Stimulated activated naive CD4-positive, alpha-beta T cell (primary cell): ENCODE measurements at places on chromosomes 12 and 14.

GRCh38 chr12:72836194-72836593 is 564.0 kb downstream of the TRHDE start:
- no peak for DNase-seq

GRCh38 chr14:85463512-85463911 is 66.4 kb upstream of the FLRT2 start:
- DNase-seq, result no peak

DNA sequence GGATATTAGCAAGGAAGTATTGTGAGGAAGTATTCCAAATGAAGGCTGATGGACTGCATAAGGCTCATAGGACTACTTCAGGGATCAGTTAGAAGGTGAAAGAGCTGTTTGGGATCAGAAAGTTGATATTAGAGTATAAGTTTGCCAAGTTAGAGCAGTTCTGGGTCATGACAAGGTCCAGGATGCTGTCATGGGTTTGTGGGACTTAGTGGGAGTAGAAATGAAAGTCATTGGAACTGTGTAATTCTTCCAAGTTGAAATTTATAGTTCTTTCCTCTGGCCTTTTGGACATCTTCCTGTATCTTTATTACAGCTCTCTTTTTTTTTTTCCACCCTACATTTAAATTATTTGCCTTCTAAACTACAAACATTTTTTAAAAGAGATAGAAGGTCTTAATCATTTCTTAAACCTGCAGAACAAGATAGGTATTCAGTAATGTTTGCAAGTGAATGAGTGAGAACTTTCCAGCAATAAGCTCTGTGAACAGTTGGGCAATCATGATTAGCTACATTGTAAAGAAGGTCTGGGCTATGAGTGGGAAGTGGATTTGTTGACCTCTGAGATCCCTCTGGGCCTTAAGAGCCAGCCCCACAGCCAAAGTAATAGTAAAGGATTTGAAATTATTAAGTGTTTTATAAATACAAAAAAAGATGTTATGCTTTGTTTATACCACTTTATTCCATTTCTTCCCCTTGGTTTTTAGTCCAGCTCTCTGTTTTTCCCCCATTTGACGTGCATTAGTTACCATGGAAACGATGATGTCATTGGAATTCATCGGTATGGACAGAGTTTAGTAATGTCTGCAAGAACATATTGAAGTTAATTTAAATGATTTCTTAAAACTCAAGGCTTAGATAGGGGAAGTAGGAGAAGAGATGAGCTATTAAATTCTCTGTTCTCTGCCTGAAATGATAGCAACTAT is 247.9 kb upstream of the ARHGAP5 start:
- no peak for DNase-seq

GRCh38 chr12:2333491-2334195 is 280.9 kb downstream of the CACNA1C start:
- DNase-seq, result no peak

DNA sequence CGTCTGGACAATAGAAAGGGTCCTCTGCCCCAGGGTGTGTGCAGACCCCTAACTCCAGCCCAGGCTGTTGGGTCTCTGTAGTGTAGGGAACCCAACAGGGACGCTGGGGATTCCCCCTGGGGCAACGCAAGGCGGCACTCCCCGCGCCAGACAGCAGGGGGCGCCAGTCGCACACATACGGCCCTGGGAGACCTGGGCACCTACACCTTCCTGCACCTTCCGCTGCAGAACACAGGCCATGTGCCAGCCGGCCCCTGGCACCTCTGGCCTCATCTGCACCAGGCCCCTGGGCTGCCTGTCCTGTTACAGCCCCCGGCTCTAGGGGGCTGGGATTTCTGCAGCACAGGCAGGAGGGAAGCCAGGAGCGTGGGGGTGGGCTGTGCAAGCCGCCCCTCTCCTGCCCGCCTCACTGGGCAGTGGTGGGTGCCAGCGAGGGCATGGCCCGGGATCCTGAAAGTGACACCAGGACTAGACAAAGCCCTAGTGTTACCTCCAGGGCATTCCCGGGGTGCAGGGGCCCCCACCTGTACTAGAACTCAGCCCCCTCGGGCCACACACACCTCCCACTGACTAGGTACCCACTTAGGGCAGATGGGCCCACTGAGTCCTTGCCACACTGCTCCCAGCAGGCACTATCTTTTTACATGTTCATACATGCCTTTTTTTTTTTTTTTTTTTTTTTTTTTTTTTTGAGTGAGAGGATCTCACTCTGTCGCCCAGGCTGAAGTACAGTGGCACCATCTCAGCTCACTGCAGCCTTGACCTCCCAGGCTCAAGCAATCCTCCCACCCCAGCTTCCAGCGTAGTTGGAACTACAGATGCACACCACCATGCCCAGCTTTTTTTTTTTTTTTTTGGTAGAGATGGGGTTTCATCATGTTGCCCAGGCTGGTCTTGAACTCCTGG is 37.5 kb downstream of the CCNK start:
- DNase-seq, result peak; percentile 81

DNA sequence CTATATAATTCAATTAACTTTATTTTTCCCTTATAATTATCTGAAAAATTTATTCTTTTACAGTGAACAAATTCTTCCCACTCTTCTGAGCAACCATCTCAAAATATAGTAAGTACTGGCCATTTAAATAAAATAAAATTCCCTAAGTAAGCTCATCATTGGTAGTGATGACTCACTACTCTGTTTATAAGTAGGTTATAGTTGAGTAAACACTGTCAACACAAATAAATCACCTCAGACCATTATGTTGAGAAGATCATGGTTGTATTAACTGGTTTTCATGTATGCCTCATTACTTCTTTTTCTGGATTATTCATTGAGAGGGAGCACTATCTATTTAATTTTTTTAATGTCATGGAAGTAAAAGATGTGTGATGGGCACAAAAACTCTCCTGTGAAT is 220.5 kb downstream of the SEC23A start:
- DNase-seq, result no peak

- no peak for DNase-seq
Observed at GRCh38 chr14:78567343-78567742, 397.2 kb downstream of the NRXN3 start.

GRCh38 chr12:39959467-39959866 is 146.4 kb downstream of the SLC2A13 start:
- DNase-seq, result no peak

GRCh38 chr12:89225401-89225800 is 126.9 kb downstream of the DUSP6 start:
- peak; percentile 52 for DNase-seq

- no peak for DNase-seq
Observed at GRCh38 chr12:30694412-30695198, 1.1 kb downstream of the IPO8 start.

GRCh38 chr14:53542732-53543131 is 389.6 kb upstream of the DDHD1 start:
- DNase-seq, result no peak

DNA sequence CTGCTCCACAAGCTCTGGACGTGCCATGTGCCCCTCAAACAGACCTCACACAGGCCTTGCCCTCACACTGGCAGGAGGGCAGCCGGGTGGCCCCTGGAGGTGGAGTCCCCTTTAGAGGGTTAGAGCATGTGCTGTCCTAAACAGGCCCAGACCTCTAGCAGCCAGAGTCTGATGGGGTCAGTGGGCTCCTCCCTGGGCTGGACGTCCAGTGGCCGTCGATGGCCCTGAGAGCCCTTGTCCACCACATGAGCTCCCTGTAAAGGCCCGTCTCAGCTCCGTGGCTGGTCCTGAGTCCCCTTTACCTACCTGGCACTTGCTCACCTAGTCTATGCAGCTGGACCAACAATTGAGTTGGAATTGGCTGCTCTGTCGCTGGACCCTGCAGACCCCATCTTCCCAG is 3.8 kb downstream of the TMEM179 start:
- no peak for DNase-seq

- DNase-seq, result no peak
Observed at GRCh38 chr12:3885277-3886094, 12.3 kb upstream of the PARP11 start.
